ENCODE measurements at places on chromosomes 2 and 18.

DNA sequence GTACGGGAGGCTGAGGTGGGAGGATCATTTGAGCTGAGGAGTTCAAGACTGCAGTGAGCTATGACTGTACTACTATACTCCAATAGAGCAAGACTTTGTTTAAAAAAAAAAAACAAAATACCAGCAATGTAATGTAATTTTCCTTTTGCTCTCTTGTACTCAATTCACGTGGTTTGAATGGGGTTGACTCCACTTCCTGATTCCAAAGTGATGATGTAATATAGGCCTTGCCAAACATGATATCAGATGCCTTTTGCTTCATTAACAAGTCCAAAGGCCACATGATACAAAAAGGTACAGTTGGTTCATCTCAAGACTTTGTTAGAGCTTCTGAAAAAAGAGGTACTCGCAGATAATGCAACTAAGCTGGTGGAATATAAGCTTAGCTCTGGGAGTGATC is 321.8 kb downstream of the ZEB2 start:
- no peak for DNase-seq

DNA sequence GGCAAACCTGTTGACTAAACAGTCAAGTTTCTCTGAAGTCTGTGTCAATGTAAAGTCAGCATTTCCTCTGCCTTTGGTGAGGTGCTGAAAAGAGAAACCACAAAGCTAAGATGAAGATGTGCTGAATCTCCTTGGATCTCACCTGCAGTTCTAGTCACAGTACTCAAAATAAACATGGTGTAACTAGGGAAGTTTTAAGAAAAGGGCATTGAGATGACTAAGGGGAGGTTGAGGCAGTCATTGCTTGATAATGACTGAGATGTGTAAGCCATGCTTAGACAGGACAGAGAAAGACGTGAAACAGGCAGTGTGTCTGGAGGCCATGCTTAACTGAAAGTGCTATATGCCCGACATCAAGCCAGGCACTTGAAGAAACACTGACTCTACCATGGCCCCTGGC is 1010.0 kb upstream of the CELF4 start:
- DNase-seq: no peak

GRCh38 chr2:45698554-45698953 is 47.1 kb downstream of the PRKCE start:
- DNase-seq: no peak

DNA sequence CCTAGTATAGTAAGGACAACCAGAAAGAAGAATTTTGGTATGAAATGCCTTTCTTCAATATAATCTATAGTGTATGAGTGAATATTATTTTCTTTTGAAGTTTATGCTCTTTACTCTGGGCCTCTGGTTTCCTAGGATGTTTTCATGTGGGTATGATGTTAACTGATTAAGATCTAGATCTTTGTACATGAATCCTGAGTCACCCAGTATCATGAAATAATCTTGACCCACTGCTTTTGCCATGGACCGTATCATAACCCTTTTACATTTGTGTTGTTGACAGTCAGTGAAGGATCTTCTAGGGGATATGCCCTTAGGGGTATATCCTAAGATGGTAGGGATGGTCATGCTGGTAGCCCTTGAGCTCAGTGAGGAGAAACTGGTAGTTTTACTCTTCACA is 100.3 kb downstream of the RAB3GAP1 start:
- no peak for DNase-seq

DNA sequence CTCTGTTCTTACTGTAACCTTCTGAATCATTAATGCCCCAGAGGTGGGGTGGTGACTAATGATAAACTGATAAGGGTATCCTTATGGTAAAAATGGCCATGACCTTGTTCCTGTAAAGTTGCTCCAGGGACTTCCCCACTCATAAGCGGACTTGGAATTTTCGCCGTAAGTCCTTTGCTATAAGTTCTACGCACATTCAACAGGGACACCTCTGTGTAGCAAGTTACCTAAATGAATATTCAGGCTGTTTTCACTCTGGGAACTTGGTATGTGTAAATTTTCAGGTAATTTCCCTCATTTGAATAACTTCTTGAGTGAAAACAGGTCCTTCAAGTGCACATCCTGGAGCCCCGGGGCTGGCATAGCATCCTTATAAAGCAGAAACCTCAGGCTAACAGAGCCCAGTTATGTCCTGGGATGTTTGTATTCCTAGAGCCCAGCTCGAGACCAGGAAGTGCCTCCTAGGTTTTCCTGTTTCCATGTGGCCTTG is 9.4 kb upstream of the AGFG1 start:
- DNase-seq: no peak

DNA sequence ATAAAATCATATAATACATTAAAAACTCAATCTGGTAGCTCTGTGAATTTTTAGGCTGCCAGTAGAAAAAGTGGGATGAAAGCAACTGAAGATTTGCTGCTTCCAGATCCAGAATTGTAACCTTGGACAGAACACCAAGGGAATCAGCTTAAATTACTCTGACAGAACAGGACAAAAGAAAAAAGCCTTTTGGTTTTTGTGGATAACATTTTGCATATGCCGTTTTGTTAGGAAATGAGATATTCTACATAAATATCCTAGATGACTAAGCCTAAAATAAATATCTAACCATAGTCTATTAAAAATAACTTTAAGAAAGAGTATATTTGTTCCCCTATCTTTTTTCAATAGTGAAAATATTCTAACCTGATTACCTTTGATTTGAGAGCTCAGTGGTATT is 148.7 kb upstream of the DOCK10 start:
- no peak for DNase-seq

- no peak for DNase-seq
Measured at GRCh38 chr18:23276451-23276850, 141.2 kb downstream of the CABLES1 start.

DNA sequence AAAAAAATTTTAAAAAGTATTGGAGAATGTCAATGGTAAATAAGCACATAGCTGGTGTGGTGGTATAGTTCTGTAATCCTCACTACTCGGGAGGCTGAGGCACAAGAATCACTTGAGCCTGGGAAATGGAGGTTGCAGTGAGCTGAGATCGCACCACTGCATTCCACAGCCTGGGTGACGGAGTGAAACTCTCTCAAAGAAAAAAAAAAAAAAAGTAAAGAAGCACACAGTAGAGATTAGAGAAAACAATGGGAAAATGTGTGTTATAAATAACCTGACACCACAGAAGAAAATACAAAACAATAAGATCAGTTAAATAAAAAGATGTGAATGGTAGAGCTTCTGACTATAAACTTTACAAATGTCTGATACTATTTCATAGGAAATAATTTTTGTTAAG is 163.7 kb upstream of the WDSUB1 start:
- DNase-seq: no peak

DNA sequence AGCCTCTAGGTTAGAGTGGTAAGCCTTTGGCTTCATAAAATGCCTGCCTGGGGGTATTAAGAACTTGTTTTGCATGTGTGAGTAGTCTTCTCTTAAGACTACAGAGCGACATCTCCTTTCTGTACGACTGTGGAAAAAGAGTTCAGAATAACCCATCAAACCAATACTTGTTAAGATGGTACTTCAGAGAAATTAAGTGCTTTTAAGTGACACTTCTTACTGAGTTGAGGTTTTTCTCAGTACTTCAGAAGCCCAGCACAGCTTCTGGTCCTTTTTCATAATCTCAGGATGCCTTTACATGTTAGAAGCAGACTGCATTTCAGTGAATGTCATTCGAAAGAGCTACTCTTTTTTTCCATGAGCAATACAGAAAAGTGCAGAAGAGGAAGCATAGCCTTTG is 10.8 kb downstream of the XRCC5 start:
- no peak for DNase-seq

GRCh38 chr2:223886726-223887125 is 49.3 kb upstream of the AP1S3 start:
- no peak for DNase-seq
